GM04503 (cell line): ENCODE measurements at places on chromosomes 6 and 20.

DNA sequence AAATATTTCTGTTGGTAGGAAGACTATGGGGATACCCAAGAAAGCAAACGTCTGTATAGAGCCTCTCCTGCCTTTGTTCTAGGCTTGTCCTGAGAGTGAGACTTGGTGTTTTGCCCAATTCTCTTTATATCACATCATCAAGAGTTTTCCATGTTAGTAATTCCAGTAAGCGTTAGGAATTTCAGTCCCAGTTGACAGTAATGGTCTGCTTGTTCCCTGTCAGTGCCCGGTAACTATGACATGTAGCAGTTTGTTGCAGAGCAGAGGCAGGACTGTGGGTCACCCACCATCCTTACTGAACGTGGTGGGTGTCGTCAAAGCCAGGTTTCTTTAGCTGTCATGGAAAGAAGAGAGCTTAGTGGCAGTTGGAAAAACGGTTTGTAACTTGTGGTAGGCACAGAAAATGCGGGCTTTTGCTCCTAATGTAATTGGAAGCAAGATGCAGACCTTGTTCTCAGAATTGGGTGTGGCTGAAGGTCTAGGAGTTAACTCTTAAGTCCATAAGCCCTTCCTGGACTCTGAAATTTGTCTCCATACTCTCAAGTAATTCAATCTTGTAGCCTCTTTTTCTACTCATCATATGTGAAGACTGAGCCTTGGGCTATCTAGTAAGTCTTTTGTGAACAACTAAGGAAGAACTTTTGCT, 188.8 kb downstream of the TMEM242 start:
- no peak for DNase-seq

DNA sequence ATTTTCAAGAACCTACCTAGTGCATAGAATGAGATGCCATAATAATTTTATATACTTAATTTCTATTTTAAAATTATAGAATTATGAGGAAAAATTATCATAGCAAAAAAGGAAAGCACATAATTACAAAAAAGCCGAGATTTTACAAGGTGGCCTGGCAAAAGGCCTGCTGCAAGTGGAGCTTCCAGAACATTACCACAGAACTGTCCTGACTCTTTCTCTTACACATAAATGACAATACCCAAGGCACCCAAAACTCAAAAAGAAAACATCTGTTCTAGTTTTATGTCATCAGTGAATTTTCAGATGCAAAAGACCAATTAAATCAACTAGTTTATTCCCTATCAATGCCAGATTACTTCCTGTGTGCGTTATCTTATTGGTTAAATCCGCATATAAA, 74.2 kb downstream of the FILIP1 start:
- no peak for DNase-seq

- no peak for DNase-seq
Measured at GRCh38 chr20:36339646-36340592, 33.8 kb downstream of the DLGAP4 start.

DNA sequence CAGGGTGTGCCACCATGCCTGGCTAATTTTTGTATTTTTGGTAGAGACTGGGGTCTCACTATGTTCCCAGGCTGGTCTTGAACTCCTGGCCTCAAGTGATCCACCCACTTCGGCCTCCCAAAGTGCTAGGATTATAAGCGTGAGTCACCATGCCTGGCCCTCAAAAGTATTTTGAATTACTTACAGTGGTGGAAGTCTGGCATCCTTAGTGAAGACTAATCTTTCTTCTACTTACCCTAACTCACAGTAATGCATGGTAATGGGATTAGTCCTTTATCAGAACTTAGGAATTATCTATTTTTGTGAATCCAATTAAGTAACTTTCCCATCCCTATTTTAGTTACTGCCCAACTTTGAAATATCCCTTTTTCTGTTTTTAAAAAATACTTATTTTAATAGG, 3.9 kb downstream of the RWDD1 start:
- DNase-seq = no peak

DNA sequence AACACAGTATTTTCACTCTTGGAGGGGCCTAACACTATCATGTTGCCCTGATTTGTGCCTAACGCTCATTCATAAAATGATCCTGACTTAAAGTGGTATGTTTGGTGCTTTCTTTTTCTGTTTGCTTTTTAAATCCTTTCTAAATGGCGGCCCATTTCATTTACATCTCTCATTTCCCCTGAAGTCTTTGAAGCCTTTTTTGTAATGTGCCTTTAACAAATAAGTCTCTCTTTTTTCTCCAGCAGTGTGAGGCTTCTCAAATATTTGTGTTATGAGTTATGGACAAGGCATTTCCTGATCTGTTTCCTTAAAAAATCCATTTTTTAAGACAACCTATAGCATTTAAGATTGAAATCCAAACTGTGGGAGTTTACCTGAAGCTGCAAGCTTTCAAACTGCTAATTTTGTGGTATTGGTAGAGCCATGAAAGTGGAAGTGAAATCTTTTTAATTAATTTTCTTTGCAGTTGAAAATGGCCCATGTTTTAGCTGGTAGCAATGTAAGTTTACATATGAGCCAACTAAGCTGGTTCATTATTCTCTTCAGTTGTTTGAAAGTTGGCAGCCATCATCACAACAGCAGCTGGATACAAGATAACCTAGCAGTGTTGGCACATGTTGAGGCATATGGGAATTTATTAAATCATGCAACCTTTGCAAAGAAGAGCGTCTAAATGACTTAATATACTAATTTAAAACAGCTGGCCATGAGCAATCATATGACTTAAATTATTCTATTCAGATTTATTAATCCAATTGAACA, 469.7 kb downstream of the CDKAL1 start:
- no peak for DNase-seq

DNA sequence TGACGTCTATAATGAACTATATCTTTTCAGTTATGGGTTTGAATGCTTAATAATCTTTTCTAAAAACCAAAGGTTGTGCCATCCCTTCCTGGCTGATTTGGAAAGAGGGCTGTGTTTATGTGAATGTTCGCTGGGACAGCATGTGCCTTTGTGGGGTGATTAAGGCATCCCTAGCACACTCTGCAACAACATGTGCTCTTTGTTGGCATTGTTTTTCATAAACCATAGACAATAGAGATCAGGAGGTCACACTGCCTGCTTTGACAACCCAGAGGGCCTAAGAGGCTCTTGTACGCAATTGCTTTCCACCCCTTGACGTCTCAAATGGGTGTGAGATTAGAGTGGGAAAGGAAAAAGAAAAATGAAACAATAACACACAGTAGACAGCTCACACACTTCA, 116.0 kb downstream of the LRRC1 start:
- no peak for DNase-seq

DNA sequence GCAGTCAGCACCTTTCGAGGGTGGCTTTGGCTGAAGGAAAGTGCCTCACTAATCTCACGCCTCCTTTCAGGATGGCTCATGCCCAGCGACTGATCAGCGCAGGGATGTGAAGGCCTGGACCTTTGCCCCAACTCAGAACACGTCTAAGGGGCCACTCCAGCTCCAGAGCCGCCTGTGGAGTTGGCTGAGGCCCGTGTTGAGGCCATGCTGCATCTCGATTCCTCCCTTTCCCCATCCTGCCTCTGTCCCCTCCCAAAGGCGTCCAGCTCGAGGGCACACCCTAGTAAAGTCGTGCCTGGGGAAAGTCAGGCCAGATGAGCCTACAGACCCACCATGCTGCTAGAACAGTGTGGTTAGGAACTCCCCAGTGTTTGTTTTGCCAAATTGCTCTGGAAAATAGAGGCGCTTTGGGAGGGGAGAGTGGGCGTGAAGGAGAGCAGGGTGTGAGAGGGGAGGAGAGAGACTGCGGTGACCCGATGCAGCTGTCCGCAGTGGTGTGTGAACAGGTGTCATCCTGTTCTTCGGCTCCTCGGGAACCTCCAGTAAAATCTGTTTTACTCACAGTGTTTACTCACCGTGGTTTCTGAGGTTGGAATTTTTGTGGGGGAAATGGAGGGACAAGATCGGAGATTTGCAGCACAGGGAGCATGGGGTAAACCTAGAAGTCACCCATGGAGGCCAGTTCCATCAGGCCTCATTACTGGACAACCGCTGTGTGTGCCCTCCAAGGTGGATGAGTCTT, 85.0 kb upstream of the PMEPA1 start:
- DNase-seq = peak; percentile 8

GRCh38 chr6:136467186-136467585, 83.0 kb downstream of the MAP7 start:
- DNase-seq = no peak

- DNase-seq = no peak
Measured at GRCh38 chr6:84280639-84281038, 53.2 kb upstream of the CEP162 start.

GRCh38 chr6:168157272-168158212, 78.5 kb upstream of the FRMD1 start:
- peak; percentile 71 for DNase-seq
